Hematopoietic multipotent progenitor cell treated with erythropoietin and hydrocortisone succinate and interleukin-3 and kit ligand, for 4 days (in vitro differentiated cells): ENCODE measurements at places on chromosomes 7 and 10.

GRCh38 chr7:75881436-75882095, 2.7 kb downstream of the RHBDD2 start:
- DNase-seq: no peak

DNA sequence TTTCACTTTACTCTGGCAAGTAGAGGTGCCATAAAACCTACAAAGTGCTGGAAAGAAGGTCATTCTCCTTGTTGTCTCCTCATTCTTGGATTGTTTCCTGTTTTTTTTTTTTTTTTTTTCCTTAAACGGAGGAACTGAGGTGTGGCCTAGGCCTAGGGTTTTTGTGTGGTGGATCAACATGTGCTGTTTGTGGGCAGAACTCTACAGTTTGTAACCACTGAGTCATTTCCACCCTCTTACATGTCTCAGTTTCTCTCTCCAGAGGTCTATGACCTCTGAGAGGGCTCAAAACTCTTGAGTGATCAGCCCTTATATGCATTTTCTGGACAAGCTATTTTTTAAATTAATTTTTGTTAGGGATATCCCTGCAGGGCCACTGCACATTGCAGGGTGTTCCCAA, 296.0 kb downstream of the PPP1R3A start:
- no peak for DNase-seq

- DNase-seq: no peak
Measured at GRCh38 chr10:100816671-100817070, 71.3 kb downstream of the PAX2 start.

- no peak for DNase-seq
Measured at GRCh38 chr10:46553238-46554049, 3.0 kb downstream of the GPRIN2 start.

DNA sequence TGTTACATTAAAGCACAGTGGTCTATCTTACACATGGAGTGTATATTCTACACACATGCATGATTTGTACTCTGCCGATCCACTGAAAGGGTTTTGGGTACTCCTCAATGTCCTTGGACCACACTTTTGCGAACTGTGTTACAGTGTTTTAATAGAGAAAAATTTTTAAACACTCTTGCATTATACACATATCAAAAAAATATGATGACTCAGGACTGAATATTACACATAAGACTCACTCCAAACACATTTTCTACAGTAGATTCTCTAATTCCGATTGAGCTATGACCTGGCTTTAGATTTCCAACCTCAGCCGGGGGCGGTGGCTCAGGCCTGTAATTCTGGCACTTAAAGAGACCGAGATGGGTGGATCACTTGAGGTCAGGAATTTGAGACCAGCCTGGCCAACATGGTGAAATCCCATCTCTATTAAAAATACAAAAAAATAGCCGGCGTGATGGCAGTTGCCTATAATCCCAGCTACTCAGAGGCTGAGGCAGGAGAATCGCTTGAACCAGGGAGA, 222.4 kb downstream of the CACNA2D1 start:
- DNase-seq: no peak

DNA sequence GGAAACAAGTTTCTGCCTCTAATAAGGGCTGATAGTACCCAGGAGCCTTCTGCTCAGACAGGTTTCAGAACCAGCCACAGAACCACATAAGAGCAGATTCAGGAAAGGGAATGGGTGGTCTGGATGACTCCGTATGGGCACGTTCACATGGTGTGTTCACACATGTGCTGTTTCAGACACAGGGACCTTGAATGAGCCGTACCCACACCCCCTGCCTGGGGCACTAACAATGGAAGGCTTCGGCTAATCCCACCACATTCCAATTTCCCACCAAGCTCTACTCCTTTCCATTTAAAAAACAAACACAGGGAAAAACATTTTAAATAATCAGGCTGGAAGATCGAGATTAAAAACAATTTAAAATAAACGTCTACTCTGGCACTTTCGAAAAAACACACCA, 217.3 kb downstream of the GRID1 start:
- DNase-seq: no peak

DNA sequence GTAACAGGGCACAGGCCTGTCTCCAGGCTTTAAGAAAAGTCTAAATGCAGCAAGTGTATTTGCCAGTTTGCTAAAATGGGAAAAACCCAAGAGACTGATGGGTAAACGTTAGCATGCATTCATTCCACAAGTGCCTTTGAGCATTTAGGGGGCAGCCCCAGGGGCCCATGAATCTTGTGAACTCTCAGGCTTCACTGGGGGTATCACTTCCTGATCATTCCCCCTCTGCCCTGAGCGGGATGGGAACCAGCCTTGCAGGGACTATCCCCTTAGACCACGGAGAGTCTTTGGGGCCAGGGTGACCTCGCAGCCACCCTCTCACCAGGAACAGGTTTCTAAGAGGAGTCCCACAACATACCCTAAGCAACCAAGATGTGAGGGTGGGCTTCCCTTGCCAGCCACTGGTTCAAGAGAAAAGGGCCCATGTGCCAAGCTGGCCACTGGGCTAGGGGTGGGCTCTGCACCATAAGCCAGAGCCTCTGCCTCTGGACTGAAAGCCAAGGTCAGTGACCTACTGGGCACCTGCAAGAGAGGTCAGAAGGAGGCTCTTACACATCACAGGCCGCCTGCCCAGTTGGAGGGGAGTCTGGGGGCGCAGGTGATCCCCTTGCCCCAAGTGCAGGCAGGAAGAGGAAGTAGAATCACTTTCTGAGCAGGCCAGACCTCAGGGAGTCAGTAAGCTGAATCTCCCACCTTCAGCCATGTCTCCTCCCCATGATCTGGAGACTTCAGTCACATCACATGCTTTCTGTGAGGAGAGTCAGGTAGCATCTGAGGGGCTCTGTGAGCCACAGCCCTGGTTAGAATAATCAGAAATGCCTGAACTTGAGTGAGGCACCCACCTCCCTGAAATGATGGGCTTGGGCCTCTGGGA, 75.0 kb downstream of the C10orf105 start:
- no peak for DNase-seq

GRCh38 chr7:108468246-108468645, 12.0 kb upstream of the NRCAM start:
- DNase-seq: no peak

DNA sequence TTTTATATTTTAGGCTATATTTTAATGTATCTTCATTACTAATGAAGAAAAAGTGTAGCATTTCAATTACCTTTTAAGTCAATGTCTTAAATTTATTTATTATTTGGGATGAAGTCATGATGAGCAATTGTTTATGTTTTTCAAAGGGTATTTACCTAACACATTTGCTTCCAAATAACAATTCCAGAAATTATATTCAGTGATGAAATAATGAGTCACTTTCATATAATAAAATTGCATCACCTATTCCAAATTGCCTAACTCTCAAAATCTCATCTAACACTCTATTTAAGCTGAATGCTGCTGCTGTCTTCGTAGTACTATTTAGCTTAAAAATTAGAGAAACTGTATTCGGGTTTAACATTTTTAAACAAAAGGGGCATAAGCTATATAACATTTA, 97.7 kb downstream of the PRKG1 start:
- no peak for DNase-seq

DNA sequence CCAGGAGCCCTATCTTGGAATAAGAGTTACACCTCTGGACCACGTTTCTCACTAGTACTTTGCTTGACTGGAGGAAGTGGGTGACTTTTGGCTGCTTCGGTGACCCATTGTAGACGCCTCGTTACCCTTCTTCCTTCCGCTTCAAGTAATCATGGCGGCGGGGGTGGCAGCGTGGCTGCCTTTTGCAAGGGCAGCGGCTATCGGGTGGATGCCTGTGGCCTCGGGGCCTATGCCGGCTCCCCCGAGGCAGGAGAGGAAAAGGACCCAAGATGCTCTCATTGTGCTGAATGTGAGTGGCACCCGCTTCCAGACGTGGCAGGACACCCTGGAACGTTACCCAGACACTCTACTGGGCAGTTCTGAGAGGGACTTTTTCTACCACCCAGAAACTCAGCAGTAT, 1.5 kb downstream of the KCND2 start:
- DNase-seq: no peak

DNA sequence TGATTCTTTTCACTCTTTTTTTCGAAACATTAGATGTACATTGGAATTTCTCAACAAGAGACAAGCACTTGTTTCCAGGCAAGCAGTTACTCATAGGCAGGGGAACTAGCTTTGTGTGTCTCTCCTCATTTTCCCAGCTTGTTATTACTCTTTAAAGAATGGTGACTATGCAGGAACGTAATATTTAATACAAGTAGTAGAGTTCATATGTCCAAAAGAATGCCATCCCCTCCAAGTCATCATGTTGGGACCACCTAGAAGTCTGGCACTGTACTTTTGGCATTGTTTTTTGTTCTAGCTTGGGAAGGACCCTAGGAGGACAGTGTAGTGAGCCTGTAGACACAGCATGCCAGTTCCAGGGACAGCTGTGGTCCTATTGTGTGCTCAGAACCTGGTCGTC, 650.7 kb downstream of the INHBA start:
- DNase-seq: no peak

DNA sequence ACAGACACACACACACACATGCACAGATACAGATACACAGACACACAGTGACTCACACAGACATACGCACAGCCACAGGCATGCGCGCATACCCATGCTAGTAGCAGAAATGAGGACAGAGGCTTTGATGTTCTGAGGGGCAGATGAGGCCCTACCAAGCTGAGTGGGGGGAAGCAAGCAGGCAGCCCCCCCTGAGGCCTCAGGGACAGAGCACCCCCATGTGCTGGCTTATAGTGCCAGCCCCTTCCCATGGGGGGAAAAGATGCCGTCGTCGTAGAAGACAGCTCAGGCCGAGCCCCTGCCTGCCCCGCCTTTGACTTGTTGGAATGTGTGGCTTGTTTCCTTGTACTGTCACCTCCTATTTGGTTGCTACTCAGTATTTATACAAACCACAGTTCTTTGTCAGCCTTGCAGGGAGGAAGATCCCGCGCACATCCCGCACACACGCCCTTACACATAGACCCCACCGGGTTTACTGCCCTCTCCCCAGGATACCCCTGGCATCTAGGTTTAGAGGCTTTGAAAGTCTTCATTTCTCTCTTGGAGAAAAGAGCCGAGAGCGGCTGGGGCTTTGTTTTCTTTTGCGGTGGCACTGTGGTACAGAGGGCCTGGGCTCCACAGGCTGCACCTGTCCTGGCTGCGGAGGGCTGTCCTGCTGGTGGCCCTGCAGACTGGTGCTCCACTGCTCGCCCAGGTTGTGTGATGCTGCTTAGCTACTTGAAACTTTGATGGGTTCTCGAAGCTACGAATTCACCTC, 112.5 kb downstream of the DOCK1 start:
- DNase-seq: no peak

DNA sequence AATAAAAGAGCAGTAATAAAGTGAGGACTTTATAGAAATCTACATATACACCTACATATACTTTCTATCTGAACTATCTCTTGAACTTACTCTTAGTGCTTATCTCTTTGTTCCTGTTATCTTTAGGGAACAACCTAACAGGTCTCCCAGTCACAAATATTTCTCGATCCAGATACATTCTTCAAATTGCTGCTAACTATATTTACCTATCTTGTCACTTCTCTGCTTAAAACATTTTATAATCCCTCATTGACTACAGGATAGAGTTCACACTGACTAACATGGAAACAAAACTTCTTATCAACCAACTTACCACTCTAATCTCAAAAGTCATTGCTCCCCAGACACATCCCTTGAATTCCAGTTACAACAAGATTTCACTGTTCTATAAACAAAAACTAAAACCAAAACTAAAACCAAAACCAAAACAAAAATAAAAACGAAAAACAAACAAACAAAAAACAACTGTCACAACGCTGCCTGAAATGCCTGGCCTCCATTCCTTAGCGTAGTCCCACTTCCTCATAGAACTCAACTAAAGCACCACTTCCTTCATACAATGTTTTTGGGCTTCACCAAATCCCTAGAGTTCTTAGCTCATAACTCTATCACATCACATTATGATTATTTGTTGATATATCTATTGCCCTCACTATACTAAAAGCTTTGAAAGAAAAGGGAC, 134.7 kb downstream of the SEMA3D start:
- DNase-seq: no peak

GRCh38 chr7:158102897-158103296, 484.7 kb downstream of the PTPRN2 start:
- no peak for DNase-seq

DNA sequence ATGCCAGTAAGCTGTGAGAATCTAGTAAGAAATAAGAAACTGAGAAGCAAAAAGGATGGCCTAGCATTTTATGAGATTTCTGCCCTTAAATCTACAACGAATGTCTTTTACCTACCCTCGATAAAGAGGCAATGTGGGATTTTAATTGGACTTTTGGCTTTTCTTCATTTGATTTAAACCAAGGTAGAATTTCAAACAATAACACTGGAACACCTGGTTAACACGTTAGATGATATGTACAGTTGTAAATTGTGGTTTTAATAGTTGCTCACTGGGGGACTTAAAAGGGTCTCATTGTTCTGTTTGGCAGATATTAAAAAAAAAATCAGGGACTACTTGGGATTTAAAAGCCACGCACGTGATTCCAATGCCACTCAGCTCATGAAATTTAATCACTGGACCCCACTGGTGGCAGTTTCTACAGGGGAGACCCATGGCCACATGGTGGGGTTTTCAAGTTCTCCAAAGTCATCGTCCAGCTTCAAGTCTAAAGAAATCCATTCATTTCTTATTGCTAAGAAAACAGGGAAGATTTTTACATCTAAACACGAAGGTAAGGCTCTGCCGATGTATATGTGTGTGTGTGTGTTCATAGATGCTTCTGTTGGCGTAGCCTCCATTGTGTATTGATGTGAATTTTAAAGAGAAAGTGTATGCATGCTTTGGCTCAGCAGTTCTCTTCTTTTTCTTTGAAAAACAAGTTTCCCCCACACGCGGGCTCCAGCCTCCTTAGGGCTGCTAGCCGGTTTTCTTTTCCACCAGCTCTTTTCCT, 588.6 kb upstream of the MKI67 start:
- DNase-seq: no peak

DNA sequence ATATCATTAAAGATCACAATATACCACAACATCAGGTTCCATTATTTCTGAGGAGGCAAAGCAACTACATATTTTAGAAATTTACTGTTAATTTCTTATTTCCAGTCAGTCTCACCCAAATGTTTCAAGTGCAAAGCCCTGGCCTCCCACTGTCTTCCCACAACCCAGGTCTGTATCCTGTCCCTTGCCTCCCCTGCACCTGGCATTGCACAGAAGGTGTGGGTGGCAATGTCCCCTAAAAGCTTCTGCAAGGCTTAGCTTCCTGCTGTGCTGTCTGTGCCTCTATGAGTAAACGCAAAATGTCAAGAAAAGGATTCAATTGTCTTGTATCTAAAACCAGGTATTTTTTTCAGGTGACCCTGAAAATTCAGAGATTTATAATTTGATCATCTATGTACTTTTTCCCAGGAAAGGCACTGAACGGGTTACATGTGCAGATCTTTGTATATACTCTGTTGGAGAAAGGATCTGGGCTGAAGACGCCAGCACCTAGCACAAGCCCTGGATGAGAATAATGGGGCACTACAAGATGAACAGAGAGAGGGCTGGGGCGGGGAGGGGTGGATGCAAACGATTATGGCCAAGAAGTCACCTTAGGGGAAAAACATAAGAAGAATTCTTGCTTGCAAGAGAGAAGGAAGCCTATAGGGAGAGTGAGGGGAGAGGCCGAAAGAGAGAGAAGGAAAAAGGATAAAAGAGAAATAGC, 3.1 kb upstream of the ANTXRL start:
- DNase-seq: no peak
